ENCODE measurements at places on chromosomes 6 and 20.

DNA sequence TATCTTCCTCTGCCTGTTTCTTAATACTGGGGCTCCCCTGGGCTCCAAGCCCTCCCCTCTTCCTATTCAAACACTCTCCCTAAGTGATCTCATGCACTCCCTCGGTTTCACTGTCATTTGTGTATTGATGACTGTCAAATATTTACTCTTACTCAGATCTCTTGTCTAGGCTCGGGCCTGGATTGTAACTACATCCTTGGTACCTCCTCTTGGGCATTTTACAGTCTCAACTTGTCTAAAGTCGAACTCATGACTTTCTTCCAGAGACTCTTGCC, 189.4 kb upstream of the PRDM1 start:
- no peak for DNase-seq

GRCh38 chr6:93829009-93829408, 409.6 kb upstream of the EPHA7 start:
- no peak for DNase-seq

DNA sequence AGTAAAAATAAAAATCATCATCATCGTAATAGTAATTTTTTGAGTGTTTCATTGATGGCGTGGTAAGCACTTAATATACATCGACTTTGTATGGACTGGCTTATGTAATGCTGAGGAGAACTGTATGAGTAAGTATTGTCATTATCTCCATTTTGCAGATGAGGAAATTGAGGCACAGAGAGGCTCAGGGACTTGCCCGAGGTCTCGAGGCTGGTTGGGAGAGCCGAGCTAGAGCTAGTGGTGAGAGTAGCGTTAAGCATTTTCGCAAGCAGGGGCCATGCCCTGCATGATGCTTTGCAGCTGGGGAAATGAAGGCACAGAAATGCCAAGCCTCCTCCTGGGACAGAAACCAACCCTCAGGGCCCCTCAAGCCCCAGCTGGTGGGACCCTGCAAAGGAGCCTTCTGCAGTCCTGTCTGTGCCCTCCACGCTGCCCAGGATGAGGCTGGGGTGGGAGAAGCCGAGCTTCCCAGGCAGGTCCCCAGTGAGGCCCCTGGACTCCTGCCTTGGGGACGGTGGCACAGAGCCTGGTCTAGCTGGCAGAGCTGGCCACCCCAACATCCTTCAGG, 31.1 kb upstream of the STX16 start:
- no peak for DNase-seq

- no peak for DNase-seq
Measured at GRCh38 chr6:153129873-153130514, 1.1 kb downstream of the RGS17 start.

Measured in CD4-positive, alpha-beta T cell treated with Interleukin-4 for 4 hours (primary cell).